ENCODE measurements at places on chromosomes 12 and 14.

GRCh38 chr12:63862969-63863230 lies 18.4 kb downstream of the SRGAP1 start:
- DNase-seq: no peak

- no peak for DNase-seq
Observed at GRCh38 chr12:26360062-26360461, 164.7 kb downstream of the SSPN start.

GRCh38 chr14:71773898-71774481 lies 158.2 kb upstream of the RGS6 start:
- no peak for DNase-seq

GRCh38 chr12:57243521-57244311 lies 7.3 kb downstream of the STAC3 start:
- DNase-seq: no peak

GRCh38 chr14:104268725-104269436 lies 130.5 kb downstream of the KIF26A start:
- no peak for DNase-seq

DNA sequence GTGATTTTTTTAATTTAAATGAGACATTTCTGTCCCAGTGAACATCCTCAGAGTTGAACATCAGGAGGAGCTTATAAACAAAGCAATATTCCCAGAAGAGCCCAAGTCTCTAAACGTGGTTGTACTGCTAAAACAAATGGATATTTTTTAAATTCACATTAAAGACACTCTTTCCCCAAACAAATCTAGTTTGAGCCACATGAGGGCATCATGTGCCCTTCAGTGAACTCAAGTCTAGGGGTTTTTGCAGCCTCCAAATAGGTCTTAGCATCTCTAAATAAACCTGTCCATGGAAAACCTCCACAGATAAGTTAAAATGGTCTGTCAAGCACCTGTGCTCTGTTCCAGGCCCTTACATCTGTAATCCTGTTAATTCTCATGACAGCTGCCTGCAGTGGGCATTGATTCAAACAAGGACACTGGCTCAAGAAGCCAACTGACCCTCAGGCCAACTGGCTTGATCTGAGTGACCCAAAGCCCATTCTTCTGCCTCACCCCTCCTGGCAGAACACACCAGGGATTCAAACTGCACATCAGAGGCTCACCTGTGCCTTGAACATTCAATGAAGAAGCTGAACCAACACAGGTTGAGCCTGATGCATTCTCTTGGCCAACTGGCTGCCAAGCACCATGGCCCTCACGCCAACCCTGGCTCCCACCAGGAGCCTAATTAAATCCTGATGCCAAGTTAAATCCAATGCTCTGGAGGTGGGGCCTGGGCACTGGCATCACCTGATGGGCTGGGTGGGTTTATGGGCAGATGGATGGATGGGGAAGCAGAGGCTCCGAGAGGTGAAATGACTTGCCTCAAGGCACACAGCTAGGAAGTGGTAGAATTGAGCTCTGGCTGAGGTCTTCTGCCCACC lies 8.6 kb downstream of the ISCU start:
- DNase-seq: peak; percentile 40

GRCh38 chr14:60327447-60328331 lies 78.7 kb downstream of the PPM1A start:
- no peak for DNase-seq

DNA sequence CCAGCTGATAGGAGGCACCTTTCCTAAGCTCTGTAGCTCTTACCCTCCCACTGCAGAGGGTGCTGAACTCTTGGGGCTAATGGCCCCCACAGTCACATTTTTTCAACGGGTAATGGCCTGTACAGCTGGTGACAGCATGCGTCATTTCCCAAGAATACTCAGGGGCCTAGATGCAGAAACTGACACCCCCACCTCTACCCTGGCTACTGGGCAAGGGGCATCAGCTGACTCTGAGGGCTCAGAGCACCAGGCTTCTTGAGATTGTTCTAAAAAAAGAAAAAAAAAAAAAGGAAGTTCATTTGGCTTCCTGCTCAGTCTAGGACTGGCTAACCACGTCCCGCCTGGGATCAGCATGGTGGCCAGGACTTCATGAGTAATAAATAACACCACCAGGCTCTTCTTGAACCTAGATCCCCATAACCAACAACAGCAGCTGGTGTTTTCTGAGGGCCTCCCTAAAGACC lies 35.2 kb downstream of the ZFP36L1 start:
- no peak for DNase-seq

- DNase-seq: no peak
Observed at GRCh38 chr12:104686196-104686595, 229.4 kb downstream of the CHST11 start.

DNA sequence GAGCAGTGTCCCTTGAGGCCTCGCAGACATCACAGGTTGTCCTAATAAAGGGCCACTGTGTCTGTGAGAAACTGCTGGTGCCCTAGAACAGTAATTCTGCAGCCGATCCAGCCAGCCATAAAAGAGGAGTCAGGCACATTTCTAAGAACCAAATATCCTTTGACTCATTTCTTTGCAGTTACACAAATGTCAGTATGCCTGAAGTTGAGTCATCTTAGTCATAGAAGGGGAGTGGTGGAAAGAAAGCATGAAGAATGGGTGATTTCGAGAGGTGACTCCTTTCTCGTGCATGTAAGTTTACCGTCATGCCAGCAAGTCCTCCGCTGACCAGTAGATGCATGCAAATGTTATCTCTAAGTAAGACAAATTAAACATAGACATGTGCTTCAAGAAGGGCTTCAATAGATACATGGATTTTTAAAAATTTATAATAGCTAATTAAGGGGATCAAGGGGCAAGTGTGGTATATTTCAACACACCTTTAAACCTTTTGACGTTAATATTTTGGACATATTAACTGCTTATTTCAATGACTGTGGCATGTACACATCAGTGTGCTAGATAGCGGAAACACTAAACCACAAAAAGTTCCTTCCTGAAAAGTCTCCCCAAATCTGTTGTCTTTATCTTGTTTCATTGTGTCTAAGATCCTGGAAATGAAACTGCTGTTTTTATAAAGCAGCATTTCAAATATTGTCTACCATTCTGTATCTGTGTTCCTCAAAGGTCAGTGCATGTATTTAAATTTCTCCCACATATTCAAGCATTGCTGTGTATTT lies 497.4 kb downstream of the NPAS3 start:
- DNase-seq: no peak

GRCh38 chr14:42980419-42980818 lies 1373.7 kb downstream of the LRFN5 start:
- DNase-seq: no peak

GRCh38 chr12:20368651-20369304 lies 441 bp downstream of the PDE3A start:
- no peak for DNase-seq

DNA sequence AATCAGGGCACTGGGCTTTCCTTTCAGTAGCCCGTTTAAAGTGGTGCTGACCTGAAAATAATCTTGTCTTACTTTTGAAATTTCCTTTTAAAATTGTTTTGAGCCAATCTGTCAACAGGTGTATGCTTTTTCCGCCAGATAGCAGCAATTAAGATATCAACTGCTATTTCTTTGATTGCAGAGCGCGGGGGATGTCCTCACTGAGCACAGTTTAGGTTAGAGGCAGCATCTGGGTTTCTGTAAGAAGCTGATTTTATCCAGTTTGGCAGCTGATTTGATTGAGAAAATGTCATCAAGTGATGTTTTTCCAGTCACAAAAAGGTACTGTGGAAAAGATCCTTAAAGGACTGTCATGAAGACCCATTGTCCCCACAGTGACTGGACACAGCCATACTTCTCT lies 371.8 kb downstream of the ADAMTS20 start:
- no peak for DNase-seq

GRCh38 chr14:65179918-65180724 lies 77.8 kb upstream of the MAX start:
- peak; percentile 37 for DNase-seq

DNA sequence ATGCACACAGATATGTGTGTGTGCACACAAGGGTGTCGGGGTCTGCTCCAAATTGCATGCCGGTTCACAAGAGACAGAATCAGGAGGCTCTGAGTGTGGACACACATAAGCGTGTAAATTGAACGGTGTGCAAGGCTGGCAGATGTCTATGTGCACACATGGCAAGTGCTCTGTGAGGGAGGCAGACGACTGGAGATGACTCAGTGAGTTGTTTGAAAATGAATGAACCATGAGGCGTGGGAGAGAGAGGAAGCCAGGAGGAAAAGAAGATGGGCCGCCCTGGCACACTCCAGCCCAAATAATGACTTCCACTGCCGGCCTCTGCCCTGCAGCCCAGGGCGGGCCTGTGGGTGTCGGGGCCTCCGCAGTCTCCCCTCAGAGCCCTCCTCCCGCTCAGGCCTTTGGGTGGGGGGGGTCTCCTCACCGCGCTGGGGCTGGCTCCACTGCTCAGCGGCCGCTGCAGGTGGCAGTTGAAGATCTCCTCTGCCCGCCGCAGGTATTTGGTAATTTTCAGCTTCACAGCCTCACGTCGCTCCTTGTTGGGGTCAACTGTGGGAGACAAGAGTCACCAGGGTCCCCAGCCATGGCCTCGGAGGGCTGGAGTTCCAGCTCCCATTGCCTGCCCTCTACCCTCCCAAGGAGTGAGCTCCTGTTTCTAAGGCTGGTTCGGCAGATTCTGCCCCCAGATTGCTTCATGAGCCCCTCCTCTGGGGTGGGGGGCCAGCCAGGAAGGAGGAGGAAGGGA lies 3.5 kb downstream of the RPS6KL1 start:
- no peak for DNase-seq

- no peak for DNase-seq
Observed at GRCh38 chr12:106093246-106093645, 45.5 kb downstream of the NUAK1 start.

- DNase-seq: no peak
Observed at GRCh38 chr12:117148642-117149041, 41.6 kb downstream of the FBXO21 start.

- DNase-seq: no peak
Observed at GRCh38 chr12:102509123-102509626, 28.8 kb upstream of the IGF1 start.

DNA sequence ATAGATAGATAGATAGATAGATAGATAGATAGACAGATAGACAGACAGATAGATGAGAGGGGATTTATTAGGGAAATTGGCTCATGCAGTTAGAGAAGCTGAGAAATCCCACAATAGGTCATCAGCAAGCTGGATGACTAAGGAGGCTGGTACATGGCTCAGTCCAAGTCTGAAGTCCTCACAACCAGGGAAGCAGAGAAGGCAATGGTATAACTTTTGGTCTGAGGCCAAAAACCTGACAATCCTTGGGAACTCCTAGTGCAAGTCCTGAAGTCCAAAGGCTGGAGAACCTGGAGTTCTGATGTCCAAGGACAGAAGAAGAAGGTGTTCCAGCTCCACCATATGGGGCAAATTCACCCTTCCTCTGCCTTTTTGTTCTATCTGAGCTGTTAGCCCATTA lies 517.6 kb upstream of the ATP2B1 start:
- no peak for DNase-seq

DNA sequence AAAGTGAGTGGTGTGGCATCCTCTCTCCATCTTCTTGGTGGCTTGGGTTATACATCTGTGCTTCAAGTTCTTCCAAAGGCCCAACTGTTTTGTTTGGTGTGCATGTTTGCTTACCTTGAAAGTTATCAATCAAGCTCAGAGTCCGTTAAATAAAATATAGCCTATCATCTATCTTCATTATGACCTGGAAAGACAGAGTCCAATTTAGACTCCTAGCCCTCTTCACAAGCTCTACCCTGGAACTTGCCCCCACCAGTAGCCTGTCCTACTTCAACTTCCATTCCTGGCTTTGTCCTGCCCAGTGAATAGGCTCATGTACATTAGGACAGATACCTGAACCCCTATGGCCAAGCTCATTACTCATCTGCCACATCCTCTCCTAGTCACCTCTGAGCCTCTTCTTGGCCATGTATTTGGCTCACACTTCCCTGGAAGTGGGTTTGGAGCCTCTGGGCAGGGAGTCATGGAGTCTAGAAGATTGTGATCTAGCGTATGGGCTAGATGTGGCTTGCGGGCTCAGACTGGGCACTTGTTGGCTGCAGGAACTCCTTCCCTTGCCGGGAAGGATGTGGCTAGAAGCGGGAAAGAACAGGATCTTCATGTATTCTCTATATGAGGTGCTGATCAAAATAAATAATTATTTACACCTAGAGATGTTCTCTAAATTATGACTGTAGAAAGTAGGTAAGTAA lies 6.4 kb upstream of the SSTR1 start:
- DNase-seq: no peak

DNA sequence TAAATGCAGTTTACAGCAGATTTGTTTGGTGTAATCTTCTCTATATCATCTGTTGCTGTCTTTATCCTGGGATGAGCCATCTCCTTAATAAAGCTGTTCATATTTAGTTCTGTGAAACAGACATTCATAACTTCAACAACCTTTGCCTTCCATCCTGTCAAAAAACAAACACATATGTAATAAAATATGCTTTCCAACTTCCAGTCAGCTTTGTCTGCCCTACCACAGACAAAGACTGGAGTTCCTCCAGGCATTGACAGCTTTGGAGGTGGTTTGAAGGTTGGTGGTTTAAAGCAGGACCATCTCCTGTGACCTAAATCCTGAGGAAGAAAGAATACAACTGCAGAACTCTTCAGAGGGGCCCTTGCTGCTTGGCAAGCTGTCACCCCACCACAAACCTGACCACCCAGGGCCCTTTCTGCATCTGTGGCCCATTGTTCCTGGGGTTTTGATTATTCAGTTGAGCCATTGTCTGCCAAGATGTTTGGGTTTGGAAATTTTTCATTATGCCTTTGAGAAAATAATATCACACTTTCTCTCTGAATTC lies 28.2 kb upstream of the PTGR2 start:
- DNase-seq: no peak

All from AG09319 (cell line).